ENCODE measurements at places on chromosomes 1 and 21. TPM values are rescaled to one million over a fixed set of nuclear protein-coding genes. Genes with fewer than 3 reads are reported as not detected.

Gene DDOST
- polyA plus RNA-seq = 87.7 TPM

Gene KRTAP10-4
- polyA plus RNA-seq = not detected

Gene CCDC27
- polyA plus RNA-seq = not detected

Gene CCDC30
- polyA plus RNA-seq = 0.39 TPM

Gene KCNC4
- 9.2 TPM for polyA plus RNA-seq

Gene TACSTD2
- polyA plus RNA-seq = 0.25 TPM

Gene FMOD
- 4.6 TPM for polyA plus RNA-seq

Gene FNDC5
- polyA plus RNA-seq = 176 TPM

Gene ACTA1
- 11,314 TPM for polyA plus RNA-seq

Gene LHX8
- not detected for polyA plus RNA-seq

Gene ADAMTSL4
- 7.4 TPM for polyA plus RNA-seq

Gene LMO4
- 40.1 TPM for polyA plus RNA-seq
